ENCODE measurements at places on chromosomes 6 and 20.

- no peak for DNase-seq
Observed at GRCh38 chr6:21003780-21004541, 469.7 kb downstream of the CDKAL1 start.

DNA sequence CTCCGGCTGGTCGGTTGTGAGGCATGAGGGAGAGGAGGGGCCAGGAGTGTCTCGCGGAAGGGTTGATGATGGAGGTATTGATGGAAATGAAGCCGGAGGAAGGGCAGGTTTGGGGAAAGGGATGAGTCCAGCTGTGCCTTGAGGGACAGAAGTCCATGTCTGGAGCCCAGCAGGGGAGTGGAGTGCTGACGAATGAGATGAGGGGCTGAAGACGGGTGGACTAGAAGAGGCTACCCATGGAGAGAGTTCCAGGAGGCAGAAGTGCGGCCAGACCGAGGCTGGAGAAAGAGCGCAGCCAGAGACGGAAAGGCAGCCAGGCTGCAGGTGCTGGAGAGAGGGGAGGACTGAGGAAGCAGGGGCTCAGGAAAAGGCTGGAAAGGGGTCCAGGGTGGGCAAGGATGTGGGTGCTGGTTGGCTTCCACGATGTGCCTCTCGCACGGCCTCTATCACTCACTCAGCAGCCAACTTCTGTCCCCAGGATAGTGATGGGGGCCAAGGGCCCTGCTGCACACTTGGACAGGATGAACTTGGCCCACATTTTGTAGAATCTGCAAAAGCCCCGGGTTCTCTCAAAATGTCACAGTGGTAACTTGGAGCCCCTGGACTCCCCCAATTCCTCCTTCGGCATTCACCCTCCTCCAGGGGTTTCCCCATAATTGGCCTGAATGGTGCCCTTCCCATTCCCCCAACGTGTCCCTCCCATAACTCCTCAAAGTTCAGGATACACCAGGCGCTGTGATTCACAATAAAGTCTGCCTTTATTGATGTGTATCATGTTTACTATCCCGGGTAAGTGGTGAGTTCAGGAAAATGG, 627 bp upstream of the EIF6 start:
- DNase-seq: no peak

GRCh38 chr6:52305411-52305810, 20.9 kb upstream of the MCM3 start:
- no peak for DNase-seq

GRCh38 chr6:36685926-36686667, 7.6 kb downstream of the CDKN1A start:
- DNase-seq: peak; percentile 76

GRCh38 chr20:16017656-16018055, 555.6 kb downstream of the KIF16B start:
- DNase-seq: no peak

DNA sequence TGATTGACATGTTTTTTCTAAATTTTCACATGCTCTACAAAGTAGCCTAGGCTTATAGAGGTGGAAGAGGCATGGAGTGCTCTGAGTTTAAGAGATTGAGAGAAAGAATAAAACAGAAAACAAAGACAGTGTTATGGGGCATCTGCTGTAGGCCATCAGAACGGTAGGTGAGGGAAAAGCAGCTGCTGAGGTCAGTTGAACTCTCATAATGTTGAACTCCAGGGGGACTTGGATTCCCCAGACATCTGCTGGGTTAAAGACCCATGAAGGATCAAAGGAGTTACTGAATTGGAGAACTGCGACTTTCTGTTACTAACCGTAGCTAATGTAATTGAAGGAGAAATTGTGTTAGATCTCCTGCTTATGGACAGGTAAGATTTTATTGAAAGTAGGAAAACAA, 333.9 kb downstream of the TFAP2B start:
- DNase-seq: no peak

DNA sequence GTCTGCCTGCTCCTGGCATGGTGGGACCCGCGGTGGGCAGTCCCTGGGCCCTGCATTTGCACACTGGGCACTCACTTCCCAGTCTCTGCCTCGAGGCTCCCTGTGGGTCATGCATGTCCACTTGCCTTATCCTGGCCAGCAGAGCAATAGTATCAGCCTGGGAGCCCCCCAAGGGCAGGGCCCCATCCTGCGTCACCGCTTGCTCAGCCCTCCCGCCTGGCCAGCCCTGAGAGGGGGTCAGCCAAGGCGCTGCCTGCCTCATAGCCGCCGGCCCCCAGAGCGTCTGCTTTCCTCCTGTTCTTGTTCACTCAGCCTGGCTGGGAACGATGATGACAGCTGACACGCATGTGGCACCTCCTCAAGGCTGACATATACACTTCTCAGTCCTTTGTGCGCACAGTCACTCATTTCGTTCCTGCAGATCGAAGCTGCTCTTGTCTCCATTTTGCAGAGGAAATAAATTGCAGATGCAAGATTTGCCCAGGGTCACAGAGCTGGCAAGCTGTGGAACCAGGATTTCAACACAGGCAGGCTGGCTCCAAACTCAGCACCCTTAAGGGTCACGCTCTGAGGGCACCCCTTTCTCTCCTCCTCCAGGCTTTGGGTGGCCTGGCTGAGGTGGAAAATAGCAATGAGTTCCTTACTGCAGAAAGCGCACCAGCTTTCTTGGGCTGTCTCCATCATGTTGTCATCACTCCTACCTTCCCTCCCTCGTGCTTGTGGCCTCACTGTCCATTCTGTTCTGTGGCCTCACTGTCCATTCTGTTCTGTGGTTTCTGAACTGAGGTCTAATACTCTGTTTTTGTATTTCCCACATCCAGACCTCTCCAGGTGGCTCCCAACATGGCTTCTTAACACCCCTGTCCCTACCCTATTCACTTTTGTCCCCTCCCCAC, 17.2 kb downstream of the KCNK17 start:
- no peak for DNase-seq

DNA sequence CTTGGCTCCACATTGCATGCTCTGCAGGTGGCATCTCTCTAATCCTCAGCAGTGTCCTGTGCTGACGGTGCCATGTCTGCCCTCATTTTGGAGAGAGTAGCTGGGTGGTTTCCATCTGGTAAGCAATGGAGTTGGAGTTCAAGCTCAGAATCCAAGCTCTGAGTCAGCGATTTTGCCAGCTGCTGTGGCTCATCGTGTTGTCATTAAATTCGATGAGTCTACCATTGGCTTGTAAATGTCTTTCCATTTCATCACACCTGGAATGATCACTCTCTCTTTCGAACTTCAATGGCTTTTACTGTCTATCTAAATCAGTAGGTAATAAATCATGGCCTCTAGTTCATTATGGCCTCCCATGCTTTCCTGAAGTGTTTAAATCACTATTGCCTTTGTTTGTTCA, 378.5 kb upstream of the TSHZ2 start:
- no peak for DNase-seq

DNA sequence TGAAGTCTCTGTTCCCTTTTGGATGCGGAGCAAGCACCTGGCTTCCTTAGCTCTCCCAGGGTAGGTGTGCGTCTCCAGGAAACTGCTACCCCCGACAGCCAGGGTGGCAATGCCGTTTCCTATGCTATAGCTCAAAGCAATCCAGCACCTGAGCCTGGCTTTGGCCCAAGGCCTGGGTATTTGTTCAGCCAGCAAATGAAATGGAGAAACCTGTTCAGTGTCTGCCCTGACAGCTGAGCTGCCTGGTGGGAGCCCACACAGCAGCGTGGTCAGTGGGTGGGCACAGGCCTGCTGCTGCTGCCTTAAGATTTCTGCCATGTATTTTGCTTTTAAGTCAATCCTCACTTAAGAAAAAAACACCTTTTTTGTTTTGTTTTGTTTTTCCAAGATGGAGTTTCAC, 13.7 kb downstream of the SPATA2 start:
- DNase-seq: no peak

GRCh38 chr6:143867236-143867635, 3.0 kb downstream of the ZC2HC1B start:
- DNase-seq: no peak

- peak; percentile 38 for DNase-seq
Observed at GRCh38 chr20:24164360-24164759, 175.8 kb upstream of the GGTLC1 start.

DNA sequence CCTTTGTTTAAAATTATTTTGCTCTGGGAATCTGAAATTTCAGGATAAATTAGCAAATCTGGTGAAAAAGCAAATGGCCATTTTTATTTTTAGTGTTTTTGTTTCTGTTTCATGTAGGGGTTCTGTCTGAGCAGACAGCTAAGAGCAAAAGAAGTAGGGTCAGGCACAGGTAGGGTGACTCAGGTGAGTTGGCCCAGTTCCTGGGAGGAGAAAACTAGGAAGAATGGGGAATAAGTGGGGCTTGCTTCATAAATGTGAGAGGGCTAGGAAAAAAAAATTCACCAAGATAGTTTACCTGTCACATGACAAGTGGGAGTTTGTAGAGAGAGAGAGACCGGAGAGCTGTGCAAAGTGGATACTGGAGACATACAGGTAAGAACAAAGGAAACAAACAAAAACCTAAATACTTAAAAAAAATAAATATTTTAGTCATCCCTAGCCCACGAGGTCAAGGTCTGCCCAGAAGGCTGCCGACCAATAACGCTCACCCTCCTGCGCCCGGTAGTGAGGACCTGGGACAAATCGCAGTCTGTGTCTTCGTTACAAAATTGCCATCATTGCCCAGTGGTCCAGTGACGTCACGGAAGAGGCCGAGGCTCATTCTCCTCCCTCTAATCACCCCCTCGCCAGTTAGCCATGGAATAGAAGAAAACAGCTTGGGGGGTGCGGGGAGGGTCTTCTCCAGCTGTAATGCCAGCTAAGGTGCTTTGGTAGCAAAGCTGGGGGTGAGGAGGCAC, 2.3 kb downstream of the THBD start:
- no peak for DNase-seq

DNA sequence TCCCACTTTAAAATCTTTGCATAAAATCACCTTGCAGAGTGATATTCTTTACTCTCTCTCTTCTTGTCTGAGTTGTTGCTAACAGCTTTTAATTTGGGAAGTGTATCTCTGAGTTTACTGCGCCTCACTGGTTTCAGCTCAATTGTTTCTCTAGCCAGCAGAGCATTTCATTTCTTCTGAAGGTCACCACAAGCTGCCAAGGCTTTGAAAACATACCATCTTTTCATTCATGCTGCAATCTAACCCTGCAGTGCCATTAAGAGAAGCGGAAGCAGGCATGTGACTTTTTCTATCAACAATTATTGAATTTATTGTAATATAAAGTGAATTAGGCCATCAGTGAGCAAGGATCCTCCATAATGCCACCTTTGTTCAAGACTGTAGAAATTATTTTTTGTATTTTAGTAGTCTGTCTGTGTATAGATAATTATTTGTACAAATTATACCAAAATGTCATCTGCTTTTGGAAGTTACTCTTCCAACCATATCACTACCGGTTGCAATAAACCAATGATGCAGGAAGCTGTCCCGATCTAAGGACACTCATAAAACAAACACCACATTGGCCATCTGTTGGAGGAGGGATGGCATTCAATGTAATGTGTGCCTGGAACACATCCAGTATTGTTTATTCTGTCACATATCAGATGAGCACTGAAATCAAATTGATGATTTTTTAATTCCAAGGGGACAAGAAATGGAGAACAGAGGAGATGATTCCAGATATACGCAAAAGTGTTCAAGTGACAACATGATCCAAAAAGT, 26.8 kb downstream of the HS3ST5 start:
- DNase-seq: no peak

GRCh38 chr20:45994761-45995493, 13.8 kb upstream of the MMP9 start:
- DNase-seq: no peak

GRCh38 chr6:44262467-44263353, 2.6 kb downstream of the NFKBIE start:
- DNase-seq: no peak

GRCh38 chr6:74058606-74059005, 362.6 kb downstream of the CD109 start:
- no peak for DNase-seq

- no peak for DNase-seq
Observed at GRCh38 chr20:19021406-19022117, 190.9 kb upstream of the SLC24A3 start.

DNA sequence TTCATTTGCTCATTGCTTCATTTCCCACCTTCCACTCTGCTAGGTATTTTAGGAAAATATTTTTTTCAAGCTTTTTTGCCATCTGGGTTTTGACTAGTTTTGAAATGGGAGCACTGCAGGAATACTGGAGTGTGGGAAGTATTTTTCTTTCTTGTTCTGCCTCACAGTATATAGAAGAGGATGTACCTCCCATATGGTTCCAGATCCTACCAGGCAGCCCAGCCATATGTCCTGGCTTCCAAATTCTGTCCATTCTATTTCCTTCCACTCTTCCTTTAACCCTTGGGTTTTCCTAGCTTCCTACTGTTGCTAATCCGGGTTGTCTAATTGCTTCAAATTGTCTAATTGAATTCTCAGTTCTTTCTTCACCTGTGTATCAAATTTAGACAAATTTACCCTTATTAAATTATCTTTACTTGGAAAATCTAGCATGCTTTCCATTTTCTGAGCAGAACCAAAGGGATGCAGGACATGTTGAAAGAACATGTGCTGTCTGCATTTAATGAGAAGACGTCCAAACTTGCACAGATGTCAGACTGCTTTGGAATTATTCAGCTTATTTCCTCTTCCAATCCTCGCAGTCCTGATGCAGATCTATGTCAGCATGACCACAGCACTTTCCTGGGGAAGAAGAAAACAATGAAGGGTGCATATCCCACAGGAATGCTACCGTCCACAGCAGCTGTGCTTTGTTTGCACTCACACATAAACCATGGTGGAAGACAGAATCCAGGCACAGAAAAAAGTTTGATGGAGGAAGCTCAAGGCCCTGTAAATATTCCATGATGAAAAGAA, 1273.9 kb upstream of the MAP3K7 start:
- DNase-seq: no peak

- DNase-seq: peak; percentile 50
Observed at GRCh38 chr6:25052181-25052580, 116.4 kb upstream of the RIPOR2 start.

- DNase-seq: no peak
Observed at GRCh38 chr6:43950731-43951062, 176.6 kb downstream of the MRPL14 start.

Measured in hematopoietic multipotent progenitor cell treated with erythropoietin and hydrocortisone succinate and interleukin-3 and kit ligand, for 4 days (in vitro differentiated cells).